ENCODE measurements at places on chromosomes 2 and 18. TPM values are rescaled to one million over a fixed set of nuclear protein-coding genes. Genes with fewer than 3 reads are reported as not detected.

DNA sequence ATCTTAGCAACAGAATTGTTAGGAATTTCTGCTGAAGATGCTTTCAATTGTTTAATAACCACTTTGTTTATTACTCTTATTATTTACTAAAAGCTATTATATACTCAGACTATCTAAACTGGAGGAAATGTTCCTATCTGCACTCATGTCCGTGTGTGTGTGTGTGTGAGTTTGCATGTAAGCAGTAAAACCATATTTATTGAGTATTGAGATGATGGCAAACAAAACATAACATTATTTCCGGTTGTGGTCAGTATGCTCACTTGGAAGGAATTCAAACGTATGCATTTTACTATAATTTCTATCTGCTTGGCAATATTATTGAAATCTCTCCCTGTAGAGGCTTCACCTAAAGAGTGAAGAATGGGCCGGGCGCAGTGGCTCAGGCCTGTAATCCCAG is 43.0 kb upstream of the ZNF804A start:
- H3K36me3 ChIP-seq: no peaks in the 10 kb centered on the region
- H3K4me3 ChIP-seq: no peak overlapping the region
- no peaks in the 10 kb centered on the region for H3K27me3 ChIP-seq
- DNase-seq: no peak

- DNase-seq: no peak
- H3K36me3 ChIP-seq: no peaks in the 10 kb centered on the region
- no peak overlapping the region for H3K27ac ChIP-seq
- H3K27me3 ChIP-seq: peaks cover 3% of the 10 kb centered on the region
- no peak overlapping the region for H3K4me3 ChIP-seq
These were observed 37.8 kb downstream of the SLC14A2 start for GRCh38 chr18:45653090-45653489.

DNA sequence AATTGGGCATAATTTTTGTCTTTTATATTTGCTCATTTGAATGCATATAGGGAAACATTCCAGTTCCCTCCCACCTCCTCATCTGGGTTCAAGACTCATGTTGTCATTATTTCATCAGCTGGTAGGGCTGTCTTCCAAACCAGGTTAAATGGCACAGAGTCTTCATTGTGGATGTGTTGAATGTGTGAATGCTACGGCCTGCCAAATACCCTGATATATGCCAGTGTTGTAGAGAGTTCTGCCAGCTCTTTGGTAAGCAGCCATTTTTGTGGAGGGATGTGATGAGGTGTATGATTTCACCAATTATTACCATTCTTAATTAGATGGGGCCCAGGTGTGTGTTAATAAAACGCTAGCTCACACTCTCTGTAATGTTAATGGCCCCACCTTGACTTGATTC is 121.7 kb downstream of the LYPD6B start:
- peaks cover 2% of the 10 kb centered on the region for H3K27me3 ChIP-seq
- no peaks in the 10 kb centered on the region for H3K36me3 ChIP-seq
- no peaks in the 10 kb centered on the region for H3K4me1 ChIP-seq
- H3K4me3 ChIP-seq: no peak overlapping the region
- no peak for DNase-seq

GRCh38 chr2:238187618-238188548 is 15.6 kb downstream of the ILKAP start:
- H3K4me1 ChIP-seq: no peaks in the 10 kb centered on the region
- no peaks in the 10 kb centered on the region for H3K27me3 ChIP-seq
- no peak overlapping the region for H3K27ac ChIP-seq
- peaks cover 84% of the 10 kb centered on the region for H3K36me3 ChIP-seq

DNA sequence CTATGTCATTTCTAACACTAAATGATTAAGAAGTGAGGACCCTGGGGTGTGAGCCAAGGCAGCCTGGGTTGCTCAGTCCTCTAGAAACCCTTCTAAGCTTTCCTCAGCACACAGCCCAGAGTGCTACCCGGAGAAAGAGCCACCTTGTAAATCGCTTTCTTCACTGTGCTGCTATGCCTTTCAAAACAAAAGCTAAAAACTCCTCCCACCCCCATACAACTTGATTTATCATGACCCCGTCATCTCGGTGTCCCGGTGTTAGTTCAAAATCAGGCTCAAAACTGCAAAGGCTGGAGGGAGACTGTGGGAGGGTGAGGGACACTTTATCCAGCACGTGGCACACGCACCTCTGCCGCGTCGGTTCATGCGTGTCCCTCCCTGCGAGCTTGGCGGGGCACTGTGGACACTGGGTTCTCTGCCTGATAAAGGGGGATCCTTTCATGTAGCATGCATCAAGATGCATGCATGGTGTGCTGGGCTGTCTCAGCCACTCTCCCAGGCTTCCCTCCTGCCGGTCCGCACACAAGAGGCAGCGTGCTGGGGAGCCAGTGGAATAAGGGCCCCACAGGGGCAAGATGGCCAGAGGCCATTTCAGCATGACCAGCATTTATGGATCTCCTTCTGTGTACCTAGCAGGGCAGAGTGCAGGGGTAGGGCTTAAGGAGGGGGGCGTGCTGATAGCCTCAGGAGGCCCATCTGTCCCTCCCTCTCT is 170.4 kb downstream of the SMAD7 start:
- no peak for DNase-seq
- H3K27ac ChIP-seq: no peak overlapping the region
- no peaks in the 10 kb centered on the region for H3K36me3 ChIP-seq
- H3K4me3 ChIP-seq: no peak overlapping the region
- peaks cover 16% of the 10 kb centered on the region for H3K4me1 ChIP-seq
- no peaks in the 10 kb centered on the region for H3K27me3 ChIP-seq

- H3K27ac ChIP-seq: no peak overlapping the region
- H3K4me1 ChIP-seq: no peaks in the 10 kb centered on the region
- no peaks in the 10 kb centered on the region for H3K36me3 ChIP-seq
- no peaks in the 10 kb centered on the region for H3K27me3 ChIP-seq
These were observed 102.4 kb upstream of the SCN1A start for GRCh38 chr2:166230024-166230723.

DNA sequence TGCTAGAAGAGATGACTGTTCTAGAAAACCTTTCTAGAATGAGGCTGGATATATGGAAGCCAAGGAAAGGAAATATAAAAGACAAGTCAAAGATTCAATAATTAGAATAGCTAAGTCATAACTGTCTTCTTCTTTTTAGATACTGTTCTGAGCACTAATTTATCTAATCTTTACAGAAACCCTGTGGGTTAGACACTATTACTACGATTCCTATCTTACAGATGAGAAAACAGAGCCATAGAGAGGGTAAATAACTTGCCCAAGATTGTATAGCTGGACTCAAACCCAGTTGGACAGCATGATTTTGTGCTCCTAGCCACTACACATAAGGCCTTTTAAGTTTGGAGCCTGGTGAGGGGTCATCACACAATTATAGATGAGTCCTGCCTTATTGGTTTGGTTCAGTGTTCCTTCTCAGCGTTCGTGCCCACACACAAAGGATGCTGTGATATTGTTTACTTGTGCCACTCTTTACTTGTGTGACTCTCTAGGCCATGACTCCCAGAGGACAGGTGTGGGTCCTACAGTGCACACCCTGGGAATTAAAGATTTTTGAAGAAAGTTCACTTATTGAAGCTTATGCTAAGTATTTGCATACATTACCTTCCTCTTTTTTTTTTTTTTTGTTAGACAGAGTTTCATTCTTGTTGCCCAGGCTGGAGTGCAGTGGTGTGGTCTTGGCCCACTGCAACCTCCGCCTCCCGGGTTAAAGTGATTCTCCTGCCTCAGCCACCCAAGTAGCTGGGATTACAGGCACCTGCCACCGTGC is 153.7 kb downstream of the PRKCE start:
- H3K4me1 ChIP-seq: no peaks in the 10 kb centered on the region
- H3K27me3 ChIP-seq: no peaks in the 10 kb centered on the region
- no peak for DNase-seq
- no peaks in the 10 kb centered on the region for H3K36me3 ChIP-seq
- no peak overlapping the region for H3K4me3 ChIP-seq

DNA sequence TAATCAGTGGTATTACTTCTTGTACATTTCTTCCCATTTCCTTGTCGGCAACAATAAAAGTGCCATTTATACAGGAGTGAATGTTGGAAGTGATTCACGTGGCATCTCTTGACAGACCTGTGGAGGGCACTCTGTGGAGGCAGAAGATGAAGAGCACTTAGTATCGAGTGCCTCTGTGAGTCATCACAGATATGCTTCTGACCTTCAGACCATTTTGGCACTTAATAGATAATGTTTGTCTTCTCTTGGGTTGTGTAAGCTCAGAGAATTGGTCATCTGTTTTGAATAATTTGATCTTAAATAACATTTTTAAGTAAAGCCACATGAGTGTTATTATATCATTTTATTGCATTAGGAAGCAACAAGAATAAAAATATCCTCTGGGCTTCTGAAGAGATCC is 305.5 kb downstream of the PTPRM start:
- H3K4me3 ChIP-seq: no peak overlapping the region
- H3K27me3 ChIP-seq: no peaks in the 10 kb centered on the region
- no peaks in the 10 kb centered on the region for H3K36me3 ChIP-seq

- no peak overlapping the region for H3K4me3 ChIP-seq
- H3K27me3 ChIP-seq: no peaks in the 10 kb centered on the region
- no peak for DNase-seq
- no peaks in the 10 kb centered on the region for H3K36me3 ChIP-seq
These were observed 8.4 kb upstream of the TTR start for GRCh38 chr18:31583185-31583854.

DNA sequence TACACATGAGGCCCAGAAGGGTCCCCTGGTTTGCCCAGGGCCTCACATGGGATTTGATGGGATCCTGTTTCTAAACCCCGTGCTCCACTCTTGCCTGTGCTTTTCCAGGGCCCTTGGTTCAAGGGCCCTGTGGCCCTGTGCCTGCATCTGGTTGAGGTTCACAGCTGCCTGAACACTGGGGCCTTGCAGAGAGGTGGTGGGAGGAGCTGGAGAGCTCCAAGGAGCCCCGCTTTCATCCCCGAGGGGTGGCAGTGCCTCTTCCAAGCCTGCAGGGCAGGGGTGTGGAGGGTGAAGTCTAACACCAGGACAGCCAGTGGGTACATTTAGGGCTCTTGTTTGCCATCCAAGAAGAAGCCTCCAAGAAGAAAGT is 82.3 kb downstream of the GLI2 start:
- no peak for DNase-seq
- no peaks in the 10 kb centered on the region for H3K36me3 ChIP-seq
- no peaks in the 10 kb centered on the region for H3K4me1 ChIP-seq

DNA sequence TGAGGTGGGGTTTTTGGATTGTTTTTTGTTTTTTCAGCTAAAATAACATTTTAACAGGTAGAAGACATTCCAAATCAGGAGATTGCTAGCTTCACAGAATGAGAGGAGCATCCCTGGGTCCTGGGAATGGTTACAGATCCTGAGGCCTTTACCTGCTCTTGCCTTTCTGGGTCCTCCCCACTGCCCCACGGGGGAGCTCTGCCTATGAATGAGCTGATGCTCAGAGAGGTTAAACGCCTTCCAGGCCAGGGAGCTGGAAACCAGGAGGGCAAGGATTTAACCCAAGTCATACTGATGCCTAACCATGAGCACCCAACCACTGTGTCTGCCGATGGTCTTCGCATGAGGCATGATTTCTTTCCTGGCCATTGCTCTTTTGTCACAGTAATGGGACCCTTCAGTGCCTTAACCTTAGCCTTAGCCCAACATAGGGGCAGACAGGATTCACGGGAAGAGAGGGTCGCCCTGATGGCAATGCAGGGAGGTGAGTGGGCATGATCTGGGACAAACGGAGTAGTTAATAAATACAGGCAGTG is 16.1 kb downstream of the MOCOS start:
- peaks cover 3% of the 10 kb centered on the region for H3K27me3 ChIP-seq
- H3K27ac ChIP-seq: no peak overlapping the region
- DNase-seq: no peak

- H3K4me3 ChIP-seq: no peak overlapping the region
- DNase-seq: no peak
- H3K27ac ChIP-seq: no peak overlapping the region
These were observed 49.8 kb upstream of the ASB1 start for GRCh38 chr2:238376884-238377391.

DNA sequence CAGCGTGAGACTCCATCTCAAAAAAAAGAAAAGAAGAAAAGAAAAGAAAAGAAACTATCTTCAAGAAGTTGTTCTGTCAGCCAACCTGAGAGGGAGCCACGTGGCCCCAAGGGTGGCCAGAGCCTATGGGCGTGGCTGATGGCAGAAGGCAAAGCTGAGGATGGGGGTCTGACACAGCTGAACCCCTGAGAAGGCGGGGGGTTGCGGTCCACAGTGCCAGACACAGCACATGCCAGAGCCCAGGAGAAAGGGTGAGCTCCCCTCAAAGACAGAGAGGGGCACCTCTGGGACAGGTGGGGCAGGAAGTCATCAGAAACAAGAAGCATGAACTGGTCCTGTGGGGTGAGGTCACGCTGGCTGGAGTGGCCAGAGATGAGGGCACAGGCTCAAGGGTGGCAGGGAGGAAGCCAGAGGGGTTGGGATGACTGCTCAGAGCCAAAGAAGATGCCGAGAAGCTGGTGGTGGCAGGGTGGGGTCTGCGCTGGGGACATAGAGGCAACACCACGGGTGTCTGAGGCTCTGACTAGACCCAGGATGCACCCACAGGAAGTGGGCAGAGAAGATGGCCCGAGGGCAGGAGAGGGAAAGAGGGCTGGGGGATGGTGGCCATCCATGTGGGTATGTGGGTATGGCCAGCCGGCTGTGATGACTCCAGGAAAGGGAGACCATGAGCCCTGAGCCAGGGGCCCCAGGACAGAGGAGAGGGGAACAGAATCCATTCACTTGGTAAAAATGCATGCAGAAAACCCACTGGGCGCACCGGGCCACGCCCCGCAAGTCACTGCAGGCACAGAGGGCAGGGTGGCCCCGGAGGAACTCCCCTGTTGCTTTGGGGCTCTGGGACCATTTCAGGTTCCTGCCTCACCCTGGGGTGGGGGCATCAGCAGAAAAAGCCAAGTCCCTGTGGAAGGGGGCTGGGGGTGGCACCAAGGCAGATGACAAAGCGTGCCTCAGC is 8.4 kb downstream of the KIF1A start:
- H3K36me3 ChIP-seq: no peaks in the 10 kb centered on the region
- no peaks in the 10 kb centered on the region for H3K27me3 ChIP-seq
- no peak overlapping the region for H3K27ac ChIP-seq
- DNase-seq: no peak
- H3K4me1 ChIP-seq: no peaks in the 10 kb centered on the region
- H3K4me3 ChIP-seq: no peak overlapping the region

GRCh38 chr18:7748251-7749007 is 181.3 kb downstream of the PTPRM start:
- H3K4me1 ChIP-seq: no peaks in the 10 kb centered on the region
- no peaks in the 10 kb centered on the region for H3K36me3 ChIP-seq
- no peak overlapping the region for H3K27ac ChIP-seq
- DNase-seq: no peak
- no peak overlapping the region for H3K4me3 ChIP-seq
- no peaks in the 10 kb centered on the region for H3K27me3 ChIP-seq

Gene POTEE
- 0.07 TPM for polyA plus RNA-seq

Gene RAB17
- not detected for polyA plus RNA-seq

Gene ACADL
- not detected for polyA plus RNA-seq

Gene CBLN2
- not detected for polyA plus RNA-seq

Gene MDH1B
- polyA plus RNA-seq: not detected

Gene SERPINB2
- not detected for polyA plus RNA-seq

Gene RHBDD1
- 39.6 TPM for polyA plus RNA-seq

Gene TRIM54
- polyA plus RNA-seq: not detected

Gene MOGAT1
- not detected for polyA plus RNA-seq

All from CD4-positive, CD25-positive, alpha-beta regulatory T cell (primary cell).